Activated B cell treated with CpG ODN at 0.5 μM for 24 hours (primary cell): ENCODE measurements at places on chromosomes 5 and 9.

- no peak for DNase-seq
Measured at GRCh38 chr5:14944350-14944739, 72.8 kb upstream of the ANKH start.

DNA sequence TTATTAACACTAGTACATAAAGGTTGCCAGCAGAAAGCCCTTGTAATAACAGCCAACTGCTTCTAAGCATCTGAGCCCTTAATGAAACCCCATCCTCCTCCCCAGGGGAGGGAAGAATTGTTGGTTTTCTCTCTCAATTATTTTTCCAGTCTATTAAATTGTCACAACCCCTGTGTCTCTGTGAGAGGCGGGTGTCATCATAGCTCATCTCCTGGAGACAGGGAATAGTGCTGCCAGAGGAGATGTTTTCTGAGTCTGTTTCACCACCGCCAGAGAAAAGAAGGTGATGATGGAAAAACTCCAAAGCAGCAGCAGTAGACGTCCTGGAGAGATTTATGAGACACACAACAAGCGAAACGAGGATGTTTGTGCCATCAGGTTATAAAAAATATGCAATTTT lies 271.1 kb upstream of the NMUR2 start:
- DNase-seq = no peak

DNA sequence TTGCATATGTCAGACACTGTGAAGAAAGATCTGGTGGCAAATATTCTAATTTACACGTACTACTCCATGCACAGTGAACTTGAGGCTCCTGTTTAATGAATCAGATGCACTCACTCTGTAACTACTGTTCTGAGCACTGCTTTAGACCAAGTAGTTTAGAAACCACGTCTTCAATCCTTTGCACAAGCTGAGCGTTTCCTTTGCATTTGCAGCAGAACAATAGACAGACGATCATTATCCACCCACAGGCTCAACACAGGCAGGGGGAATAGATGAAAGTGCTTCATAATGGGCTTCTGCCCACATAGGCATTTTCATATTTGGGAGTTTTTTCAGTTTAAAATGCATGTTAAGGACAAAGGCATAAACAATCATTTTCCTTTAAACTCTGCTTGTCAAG lies 423.3 kb upstream of the ADAMTS16 start:
- DNase-seq = no peak

DNA sequence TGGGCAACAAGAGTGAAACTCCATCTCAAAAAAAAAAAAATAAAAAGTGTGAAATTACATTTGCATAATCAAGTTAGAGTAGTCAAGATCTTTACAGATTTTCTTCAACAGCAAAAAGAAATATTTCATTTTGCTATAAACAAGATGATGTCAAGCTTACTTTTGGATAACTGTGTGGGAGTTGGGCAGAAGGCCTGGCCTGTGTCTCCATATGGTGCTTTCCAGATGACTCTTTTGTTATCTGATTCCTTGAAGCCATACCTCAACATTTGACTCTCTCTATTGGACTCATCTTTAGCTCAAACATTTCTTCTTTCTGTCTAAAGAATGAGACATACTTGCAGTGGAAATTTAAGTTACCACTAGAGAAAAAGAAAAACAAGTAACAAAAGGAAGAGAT lies 246.8 kb downstream of the MSX2 start:
- DNase-seq = no peak

GRCh38 chr9:91905991-91906469 lies 44.0 kb downstream of the ROR2 start:
- no peak for DNase-seq

GRCh38 chr9:38361473-38361850 lies 31.0 kb upstream of the ALDH1B1 start:
- no peak for DNase-seq

- no peak for DNase-seq
Measured at GRCh38 chr9:128201441-128202369, 1.5 kb upstream of the DNM1 start.

- no peak for DNase-seq
Measured at GRCh38 chr5:77419644-77420582, 72.2 kb downstream of the WDR41 start.

DNA sequence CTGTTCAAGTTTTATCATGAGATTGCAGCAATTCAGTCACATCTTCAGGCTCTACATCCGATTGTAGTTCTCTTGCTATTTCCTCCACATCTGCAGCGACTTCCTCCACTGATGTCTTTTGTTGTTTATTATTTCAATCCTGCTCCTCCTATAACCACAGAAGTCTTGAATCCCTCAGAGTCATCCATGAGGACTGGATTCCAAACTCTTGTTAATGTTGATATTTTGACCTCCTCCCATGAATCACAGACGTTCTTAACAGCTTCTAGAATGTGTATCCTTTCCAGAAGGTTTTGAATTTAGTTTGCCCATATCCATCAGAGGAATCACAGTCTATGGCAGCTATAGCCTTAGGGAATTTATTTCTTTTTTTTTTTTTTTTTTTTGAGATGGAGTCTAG lies 3.6 kb downstream of the FBXO38 start:
- no peak for DNase-seq

- DNase-seq = no peak
Measured at GRCh38 chr9:2802494-2802921, 41.4 kb downstream of the PUM3 start.

DNA sequence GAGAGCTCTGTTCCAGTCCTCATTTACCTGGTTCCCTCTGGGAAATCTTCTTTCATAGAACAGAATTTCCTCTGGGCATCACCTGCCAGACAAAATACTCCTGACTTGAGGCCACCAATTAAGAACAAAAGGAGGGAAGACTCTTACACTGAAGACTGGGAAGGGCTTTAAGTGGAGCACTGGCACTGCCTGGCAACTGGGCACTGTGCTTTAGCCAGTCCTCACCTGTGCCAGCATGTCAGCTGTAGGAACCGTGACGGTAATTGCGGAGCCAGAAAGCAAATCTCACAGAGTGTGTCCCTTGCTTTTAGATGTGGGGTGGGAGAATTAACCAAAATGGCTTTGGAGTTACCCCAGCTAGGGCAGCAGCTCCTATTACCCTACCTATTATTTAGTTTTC lies 40.6 kb downstream of the FAM219A start:
- DNase-seq = no peak

DNA sequence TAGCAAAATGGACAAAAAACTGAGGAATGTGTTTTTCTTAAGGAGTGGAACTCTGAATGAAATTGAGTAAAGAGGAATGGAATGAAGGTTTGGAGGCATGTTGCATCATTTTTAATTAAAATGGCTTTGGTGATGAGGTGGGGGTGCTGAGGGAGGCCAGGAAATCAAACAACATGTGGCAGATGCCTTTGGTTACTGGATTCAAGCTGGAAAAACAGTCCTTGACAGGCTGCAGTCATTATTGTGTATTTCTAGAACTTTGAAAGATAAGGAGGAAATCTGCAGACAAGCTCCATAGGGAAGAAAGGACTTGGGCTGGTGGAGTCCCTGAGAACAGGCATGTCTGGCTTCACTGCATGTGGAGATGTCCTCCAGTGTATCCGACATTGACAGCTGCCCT lies 203.5 kb upstream of the HAPLN1 start:
- DNase-seq = no peak

DNA sequence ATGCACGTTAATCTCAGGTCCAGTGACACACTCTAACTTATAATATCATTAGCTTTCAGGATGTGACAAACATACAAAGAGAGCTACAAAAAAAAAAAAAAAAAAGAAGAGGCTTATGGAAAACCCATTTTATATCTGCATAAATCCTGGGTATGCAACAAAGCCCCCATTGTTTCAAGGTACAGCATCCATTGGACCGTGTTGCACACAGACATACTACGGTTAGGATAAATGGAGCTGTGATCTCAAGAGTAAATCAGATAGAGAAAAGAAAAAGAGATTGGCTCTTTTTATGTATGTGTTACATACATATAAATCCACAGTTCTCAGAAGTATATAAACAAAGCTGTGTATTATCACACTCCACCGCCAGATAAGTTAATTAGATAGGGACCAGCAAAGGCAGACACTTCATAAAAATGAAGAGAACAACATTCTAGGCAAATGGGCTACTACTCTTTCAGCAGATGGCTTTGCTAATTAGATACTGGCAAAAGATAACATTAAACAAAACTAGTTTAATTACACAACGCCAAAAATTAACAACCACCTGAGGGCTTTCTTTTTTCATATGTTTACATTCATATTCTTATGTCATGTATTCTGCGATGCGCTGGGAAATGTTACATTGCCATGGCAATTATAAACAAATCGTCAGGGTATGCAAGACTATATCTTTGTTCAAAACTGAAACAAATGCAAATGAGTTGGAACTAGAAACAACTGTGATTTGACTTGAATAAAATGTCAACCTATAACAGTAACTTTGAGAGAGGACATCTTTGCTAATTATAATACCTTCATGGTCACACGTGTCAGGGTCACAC lies 304.2 kb downstream of the SEMA5A start:
- no peak for DNase-seq

DNA sequence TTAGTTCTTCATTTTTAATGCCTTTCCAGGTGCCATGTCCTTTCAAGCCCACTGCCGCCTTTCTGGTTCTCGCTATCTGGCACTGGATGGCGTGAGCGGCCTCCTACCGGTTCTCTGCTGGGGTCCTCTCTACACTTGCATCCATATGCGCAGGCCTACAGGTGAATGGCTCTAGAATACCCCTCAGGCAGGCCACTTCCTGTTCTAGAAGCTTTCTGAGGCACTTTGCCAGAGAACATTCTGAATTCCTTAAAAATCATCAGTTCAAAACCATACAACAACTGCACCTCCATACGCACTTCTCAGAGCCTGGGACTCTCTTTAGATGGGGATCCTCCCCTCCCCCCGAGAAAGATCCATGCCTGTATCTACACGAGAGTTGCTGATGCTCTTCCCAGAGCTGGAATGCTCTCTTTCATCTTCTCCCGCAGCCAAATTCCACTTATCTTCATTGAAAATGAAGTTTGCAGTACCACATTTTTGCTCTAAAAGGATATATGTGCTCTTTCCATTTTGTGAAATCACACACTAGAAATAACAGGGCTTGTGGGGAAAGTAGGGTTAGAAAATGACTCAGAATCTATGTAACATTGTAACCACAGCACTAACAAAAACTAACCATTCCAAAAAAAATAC lies 1.4 kb upstream of the LHFPL2 start:
- DNase-seq = no peak

DNA sequence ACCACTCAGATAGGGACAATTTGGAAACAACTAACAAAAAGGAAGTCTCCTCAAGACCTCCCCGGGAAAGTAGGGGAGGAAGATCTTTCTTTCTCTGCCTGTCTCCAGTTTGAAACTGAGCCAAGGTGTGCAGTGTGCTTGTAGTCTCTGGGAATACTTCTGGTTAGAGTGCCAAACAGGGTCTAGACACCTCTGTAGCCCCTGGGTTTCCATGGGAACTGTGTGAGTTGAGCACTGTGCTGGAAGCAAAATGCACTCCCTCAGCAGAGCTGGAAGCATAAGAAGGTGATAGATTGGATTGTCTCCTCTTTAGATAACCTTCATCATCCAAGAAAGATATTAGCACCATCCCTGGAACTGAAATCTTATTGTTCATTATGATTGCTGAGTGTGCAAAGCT lies 129.2 kb upstream of the TNPO1 start:
- no peak for DNase-seq

- no peak for DNase-seq
Measured at GRCh38 chr5:89418407-89419085, 535.6 kb upstream of the MEF2C start.

- DNase-seq = no peak
Measured at GRCh38 chr9:20570087-20570486, 52.2 kb downstream of the MLLT3 start.

DNA sequence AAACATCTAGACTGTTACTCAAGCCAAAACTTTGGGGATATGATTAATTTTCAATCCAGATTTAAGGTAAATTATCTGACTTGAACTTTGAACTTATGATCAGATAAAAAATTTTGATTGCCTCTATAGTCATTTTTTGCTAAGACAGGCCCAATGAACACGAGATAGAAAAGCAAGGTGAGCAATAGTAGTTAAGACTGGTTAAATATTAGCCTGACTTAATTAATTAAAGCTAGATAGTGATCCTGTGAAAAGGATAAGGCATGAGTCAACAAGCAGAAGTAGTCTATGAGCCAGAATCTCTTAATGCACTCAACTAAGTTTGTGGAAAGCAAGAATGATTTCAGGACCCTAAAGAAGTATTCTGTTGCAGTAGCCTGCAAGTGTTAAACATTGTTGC lies 66.5 kb downstream of the PDE4D start:
- DNase-seq = no peak

DNA sequence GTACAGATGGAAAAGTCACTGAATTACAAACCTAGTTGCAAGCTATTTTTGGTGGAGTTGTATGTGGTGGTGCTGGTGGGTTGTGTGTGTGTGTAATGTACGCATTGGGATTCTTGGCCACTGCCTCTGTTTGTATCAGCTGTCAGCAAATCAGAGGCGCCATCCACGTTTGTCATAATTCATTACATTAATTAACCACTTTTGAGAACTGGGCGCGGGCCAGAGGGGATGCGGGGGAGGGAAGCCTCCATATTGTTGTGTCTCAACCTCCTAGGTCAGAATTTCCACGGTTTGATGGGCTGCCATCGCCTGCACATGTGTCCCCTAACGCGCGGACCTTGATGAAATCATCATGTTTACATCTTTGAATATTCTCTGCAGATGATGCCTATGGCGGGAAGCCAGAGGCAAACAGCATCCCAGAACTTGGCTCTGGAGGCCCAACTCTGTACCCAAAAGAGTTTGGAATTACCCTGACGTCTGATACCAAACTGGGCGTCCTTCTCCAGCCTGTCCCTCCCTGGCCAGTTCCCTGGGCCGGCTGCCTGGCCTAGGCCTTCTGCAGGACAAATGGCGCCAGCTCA lies 54.9 kb downstream of the FGF18 start:
- no peak for DNase-seq

GRCh38 chr5:16615741-16616535 lies 859 bp downstream of the RETREG1 start:
- DNase-seq = no peak

DNA sequence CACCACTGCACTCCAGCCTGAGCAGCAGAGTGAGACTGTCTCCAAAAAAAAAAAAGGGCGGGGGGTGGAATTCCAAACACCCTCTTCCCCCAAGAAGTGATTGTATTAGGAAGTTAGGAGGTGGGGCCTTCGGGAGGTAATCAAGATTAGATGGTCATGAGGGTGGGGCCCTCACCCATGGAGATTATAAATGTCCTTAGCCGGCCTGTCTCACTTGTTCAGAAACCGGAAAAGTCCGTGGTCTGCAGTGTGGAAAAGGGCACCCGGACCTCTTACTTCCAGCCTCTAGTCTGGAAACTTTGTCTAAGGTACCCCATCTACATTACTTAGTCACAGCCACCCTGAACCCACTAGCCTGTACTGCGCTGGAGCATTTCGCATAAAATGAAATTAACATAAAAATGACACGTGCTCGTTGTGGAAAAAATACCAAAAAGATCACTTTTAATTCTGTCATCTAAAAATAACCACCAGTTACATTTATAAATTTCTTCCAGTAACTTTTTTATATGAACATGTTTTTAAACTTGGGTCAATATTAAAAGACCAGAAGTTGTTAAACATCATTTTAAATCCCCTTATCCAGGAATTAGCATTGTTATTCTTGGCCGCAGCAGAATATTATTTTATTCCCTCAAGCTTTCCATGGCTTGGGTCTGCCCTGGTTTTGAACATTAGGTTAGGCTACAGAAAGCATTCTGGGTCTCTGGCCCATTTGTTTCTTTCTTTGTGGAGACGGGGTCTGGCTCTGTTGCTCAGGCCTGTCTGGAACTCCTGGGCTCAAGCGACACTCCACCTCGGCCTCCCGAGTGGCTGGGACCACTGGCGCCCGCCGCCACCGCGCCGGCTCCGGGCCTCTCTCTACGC lies 1.2 kb upstream of the CKS2 start:
- no peak for DNase-seq
